Stimulated activated CD8-positive, alpha-beta memory T cell treated with anti-CD3 and anti-CD28 coated beads, Interleukin-7, amount 100 ng/mL, for 48 hours (primary cell): ENCODE measurements at places on chromosomes 16 and 17.

DNA sequence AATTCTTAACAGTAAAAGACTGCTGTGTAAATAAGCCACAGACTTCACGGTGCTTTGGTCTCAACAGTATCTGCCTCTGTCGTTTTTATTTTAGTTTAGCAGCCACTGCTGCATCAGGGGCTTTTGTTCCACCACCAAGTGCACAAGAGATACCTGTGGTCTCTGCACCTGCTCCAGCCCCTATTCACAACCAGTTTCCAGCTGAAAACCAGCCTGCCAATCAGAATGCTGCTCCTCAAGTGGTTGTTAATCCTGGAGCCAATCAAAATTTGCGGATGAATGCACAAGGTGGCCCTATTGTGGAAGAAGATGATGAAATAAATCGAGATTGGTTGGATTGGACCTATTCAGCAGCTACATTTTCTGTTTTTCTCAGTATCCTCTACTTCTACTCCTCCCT, 7.9 kb downstream of the HERPUD1 start:
- no peak for DNase-seq

DNA sequence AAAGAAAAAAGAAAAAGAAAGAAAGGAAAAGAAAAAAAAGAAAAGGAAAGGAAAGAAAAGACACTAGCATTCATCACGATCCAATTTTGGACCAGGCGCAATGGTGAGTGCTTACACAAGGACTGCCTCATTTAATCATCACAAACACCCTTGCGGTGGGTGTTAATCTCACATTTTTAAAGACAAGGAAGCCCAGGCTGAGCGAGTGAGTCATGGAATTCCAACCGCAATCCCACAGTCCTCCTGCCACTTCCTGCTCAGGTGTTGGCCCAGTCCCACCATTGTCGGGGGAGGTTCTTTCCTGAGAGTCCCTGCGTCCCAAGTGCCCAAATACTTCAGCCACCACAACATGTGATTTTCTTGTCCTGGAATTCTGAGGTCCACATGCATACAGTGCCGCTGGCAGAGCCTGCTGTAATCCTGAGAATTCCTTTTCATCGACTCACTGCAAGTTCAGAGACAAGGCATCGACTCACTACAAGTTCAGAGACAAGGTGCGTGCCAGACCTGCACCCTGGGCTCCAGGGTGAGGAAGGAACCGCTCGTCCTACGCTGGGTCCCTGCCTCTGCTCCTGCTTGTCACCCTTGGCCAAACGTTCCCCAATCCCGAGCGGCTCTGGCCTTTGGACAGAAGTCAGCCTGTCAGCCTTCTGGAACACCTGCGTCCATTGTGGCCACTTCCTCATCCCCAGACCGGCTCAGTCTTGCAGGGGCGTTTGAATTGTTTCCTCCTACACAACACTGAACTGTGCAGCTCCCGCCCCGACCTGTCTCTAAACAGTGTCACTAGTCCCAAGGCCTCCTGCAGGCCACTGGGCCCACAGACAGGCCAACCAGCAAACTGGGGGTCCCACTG, 5.8 kb downstream of the ZG16B start:
- DNase-seq, result no peak

- no peak for DNase-seq
These were observed 2.9 kb downstream of the CIITA start for GRCh38 chr16:10879681-10880589.

DNA sequence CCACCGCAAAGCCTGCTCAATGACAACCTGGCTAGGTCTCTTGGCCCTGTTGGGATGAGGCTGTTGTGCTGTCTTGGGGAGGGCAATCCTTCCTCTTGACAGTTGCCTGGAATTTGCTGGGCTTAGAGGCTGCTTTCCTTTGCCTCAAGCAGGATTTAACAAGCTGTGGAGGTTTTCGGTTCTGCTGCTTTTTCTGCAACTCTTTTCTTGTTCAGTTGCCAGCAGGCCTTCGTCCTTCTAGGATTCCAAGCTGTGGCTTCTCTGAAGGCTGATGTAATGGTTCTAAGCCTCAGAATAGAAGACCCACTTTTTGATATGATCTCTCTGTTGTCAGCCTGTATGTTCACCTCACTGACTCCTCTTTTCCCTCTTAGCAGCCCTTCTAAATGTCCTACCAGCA, 149.5 kb upstream of the HS3ST4 start:
- no peak for DNase-seq

DNA sequence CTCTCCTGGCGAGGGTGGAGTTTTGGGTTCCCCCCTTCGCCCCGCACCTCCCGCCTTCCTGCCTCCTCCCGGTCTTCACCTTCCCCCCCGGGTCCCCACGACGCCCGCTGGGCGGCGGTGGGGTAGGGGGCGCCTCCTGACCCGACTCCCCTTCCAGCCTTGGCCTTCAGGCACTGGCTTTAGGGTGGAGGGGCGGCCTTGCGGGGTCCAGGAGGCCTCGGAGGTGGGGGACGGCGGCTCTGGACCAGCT, 2.4 kb downstream of the SLC16A3 start:
- DNase-seq, result no peak

DNA sequence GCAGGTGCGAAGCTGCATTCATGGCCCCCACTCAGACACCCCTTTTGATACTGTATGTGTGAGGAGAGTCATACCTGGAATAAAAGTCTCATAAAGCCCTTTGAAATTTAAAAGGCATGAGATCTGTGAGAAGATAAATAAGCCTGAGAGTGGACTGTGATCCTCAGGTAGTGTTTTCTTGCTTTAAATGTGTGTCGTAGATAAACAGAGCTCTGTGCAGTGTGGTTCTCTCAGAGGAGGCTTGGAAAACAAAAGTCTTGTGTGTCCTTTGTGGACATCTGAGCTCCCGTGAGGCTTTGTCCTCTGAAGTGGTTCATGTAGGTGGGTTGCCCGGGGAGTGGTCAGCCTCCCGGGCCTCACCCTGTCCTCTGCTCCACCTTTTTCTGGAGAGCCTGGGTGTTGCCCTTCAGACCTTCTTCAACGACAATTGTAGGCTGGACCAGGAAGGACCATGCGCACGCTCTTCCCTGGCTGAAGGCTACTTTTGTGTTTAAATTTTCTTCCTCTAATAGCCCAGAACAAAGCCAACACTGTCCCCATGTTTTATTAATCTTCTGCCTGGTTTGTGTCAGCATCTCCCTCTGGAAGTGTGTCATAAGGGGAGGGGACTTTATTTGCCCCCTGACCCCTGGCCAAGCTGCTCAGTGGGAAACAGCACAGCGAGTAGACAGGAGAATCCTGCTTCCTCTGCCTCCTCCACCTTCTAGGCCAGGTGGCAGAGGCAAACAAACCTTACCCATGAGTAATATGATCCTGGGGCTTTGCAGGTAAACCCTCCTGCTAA, 151.2 kb downstream of the MSI2 start:
- DNase-seq, result no peak

- no peak for DNase-seq
These were observed 14.1 kb downstream of the DHRS7B start for GRCh38 chr17:21140911-21141310.

- DNase-seq, result no peak
These were observed 773 bp upstream of the NETO2 start for GRCh38 chr16:47144559-47144877.

GRCh38 chr17:32928586-32929535, 908 bp downstream of the TMEM98 start:
- no peak for DNase-seq

GRCh38 chr16:9763505-9763904, 418.7 kb downstream of the GRIN2A start:
- DNase-seq, result no peak

DNA sequence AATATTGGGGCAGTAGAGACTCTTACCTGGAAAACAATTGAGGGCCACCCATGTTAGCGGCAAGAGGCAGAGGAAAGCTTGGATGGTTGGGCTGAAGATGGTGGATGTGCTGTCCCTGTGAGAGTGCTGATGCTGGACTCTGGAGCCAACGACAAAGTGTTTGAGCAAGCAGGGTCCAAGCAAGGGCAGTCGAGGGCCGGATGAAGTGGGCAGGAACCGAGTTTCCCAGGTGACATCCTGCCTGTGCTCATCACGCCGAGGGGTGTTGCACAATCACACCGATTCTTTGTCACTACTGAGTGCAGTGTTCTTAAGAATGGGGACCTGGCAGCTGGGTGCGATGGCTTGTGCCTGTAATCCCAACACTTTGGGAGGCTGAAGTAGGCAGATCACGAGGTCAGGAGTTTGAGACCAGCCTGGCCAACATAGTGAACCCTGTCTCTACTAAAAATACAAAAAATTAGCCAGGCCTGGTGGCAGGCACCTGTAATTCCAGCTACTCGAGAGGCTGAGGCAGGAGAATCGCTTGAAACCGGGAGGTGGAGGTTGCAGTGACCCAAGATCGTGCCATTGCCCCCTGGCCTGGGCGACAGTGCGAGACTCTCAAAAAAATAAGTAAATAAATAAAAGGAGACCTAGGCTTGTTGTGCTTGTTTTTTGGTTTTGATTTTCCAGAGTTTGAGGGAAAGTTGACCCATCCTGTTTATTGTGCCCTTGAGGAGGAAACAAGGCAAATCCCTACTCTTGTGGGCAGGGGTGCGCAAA, 6.1 kb downstream of the PYCARD start:
- no peak for DNase-seq

DNA sequence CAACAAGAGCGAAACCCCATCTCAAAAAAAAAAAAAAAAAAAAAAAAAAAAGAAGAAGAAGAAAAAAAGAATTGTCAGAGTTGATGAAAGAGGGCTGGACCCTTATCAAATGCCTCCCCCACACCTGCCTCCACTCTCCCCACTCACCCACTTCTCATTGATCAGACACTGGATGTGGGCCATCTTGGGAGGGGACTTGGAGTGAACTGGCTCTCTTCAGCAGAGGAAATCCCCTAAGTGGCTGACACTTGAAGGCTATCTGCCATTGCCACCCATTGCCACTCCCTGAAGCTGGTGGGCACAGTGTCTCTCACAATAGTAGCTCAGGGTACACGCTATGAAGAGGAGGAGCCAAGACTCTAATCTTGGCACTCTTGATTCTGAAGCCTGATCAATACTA, 1.6 kb downstream of the ITGA2B start:
- no peak for DNase-seq

DNA sequence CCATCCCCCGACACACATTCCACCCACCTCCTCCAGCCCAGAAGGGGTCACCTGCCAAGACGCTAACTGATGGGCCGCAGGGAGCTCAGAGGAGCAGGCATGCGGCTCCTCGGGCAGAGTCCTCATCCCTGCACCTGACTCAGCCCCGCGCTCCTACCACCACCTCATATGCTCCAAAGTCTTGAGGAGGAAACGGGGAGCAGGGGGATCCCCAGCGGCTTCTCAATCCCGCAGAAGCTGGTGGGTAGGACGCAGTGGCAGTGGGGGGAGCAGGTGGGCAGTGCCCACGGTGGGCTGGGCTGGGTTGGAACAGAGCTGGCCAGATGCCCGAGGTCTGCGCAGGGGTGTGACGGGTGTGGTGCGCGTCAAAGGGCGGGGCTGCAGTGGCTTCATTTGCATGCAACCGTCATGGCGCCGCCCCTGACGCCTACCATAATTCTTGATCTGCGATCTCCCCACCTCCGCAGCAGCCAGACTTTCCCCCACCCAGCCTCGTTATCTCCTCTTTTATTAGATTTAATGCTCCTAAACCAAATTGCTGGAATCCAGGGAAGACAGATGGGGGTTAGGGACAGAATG, 39.0 kb upstream of the EMP2 start:
- peak; percentile 6 for DNase-seq

GRCh38 chr17:27153005-27153404, 140.9 kb upstream of the WSB1 start:
- DNase-seq, result no peak

DNA sequence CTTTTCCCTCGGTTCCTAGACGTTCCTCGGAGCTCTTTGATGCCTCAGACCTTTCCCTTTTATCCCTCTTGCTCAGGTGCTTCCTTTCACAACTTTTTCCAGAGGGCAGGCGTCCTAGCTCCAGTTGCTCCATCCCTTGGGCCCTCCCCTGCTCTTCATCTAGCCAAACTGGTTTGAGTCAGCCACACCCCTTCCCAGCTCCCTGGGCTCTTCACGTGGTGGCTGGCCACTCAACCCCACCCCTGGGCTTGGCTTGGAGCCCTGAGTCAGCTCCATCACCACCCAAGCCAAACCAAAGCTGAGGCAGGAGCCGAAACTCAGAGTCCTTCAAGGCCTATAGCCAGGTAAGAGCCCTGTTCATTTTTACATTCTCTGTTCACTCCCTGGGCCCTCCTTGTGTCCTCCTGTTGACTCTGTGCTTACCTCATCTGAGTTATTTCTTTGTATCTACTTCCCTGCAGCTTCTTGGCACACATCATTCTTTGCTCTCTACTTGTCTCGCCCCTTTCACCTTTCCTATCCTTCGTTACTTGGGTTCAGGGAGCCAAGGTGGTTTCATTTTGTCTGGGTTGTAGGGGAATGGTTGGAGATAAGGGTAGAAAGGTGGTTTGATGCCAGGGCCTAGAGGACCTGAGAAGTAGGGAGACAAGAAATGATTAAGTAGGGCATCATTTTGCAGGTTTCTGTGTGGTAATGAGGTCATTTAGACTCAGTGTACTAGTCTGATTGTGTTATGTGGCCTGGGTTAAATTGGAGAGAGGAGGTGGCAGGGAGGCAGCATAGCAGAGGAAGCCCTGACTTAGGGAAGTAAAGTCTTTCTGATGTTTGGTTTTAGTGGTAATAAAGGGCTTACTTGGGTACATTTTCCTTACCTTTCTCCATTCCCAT, 7.6 kb upstream of the PHKG2 start:
- peak; percentile 15 for DNase-seq

GRCh38 chr16:66774981-66775380, 23.6 kb upstream of the DYNC1LI2 start:
- DNase-seq, result no peak

DNA sequence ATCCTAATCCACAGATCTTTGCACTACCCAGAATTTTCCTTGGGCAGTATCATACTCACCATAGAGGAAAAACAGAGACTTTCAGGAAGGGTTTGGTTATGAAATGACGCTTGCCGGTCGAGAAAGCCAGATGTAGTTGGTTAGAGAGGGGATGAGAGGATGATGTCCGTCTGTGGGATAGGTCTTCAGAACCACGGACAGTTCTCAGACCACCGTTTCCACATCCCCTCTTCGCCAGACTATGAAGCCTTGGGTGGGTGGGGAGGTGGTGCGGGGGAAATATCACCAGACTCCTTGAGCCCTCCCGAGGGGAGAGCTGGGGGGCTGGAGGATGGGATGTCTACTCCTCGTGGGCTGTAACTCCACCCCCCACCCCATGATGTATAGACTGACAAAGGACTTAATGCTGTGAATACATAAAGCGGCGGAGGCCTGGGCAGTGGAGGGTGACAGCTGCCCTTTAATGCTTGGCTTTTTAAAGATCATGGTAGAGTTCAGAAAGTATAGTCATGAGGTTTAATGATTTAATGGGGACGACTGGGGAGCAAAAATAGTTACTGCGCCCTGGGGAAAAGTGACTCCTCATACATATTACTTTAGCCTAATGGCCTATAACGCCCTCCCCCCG, 96.6 kb downstream of the MRM1 start:
- DNase-seq, result no peak

DNA sequence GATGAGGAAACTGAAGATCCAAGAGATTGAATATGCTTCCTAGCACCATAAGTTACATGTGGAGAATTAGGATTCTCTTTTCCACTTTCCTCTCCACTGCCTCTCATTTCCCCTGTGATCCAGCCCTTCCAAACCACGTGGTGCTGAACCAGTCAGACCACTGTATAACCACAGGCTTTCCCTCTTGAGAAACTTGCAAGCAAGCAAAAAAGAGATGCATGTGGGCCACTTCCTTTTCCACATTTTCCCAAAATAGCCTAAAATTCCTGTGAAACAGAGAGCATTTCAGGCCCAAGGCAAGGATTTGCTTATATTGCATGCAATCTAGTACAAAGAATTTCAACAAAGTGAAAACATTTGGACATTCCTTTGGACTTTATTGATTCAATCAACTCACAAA, 59.3 kb upstream of the KSR1 start:
- DNase-seq, result no peak

GRCh38 chr17:76899414-76899813, 31.2 kb downstream of the MGAT5B start:
- no peak for DNase-seq
